ENCODE measurements at places on chromosomes 16 and 17. TPM values are rescaled to one million over a fixed set of nuclear protein-coding genes. Genes with fewer than 3 reads are reported as not detected.

PRDM7 gene
- total RNA-seq = not detected

OSGIN1 gene
- total RNA-seq = 4.9 TPM

LCMT1 gene
- 44.2 TPM for total RNA-seq

GGT6 gene
- not detected for total RNA-seq

RPL13 gene
- 965 TPM for total RNA-seq

PABPN1L gene
- not detected for total RNA-seq

HYDIN gene
- 0.80 TPM for total RNA-seq

C16orf46 gene
- 1.2 TPM for total RNA-seq

GRCh38 chr17:78391843-78392242 is 13.4 kb downstream of the PGS1 start:
- no peaks in the 10 kb centered on the region for H3K27me3 ChIP-seq
- peaks cover 6% of the 10 kb centered on the region for H3K36me3 ChIP-seq
- no peak overlapping the region for H3K27ac ChIP-seq
- H3K4me3 ChIP-seq = no peak overlapping the region
- no peak for DNase-seq

GRCh38 chr16:88049561-88050545 is 98.6 kb downstream of the BANP start:
- no peaks in the 10 kb centered on the region for H3K4me1 ChIP-seq
- H3K27me3 ChIP-seq = no peaks in the 10 kb centered on the region
- no peak overlapping the region for H3K27ac ChIP-seq
- no peak for DNase-seq
- H3K4me3 ChIP-seq = no peak overlapping the region

DNA sequence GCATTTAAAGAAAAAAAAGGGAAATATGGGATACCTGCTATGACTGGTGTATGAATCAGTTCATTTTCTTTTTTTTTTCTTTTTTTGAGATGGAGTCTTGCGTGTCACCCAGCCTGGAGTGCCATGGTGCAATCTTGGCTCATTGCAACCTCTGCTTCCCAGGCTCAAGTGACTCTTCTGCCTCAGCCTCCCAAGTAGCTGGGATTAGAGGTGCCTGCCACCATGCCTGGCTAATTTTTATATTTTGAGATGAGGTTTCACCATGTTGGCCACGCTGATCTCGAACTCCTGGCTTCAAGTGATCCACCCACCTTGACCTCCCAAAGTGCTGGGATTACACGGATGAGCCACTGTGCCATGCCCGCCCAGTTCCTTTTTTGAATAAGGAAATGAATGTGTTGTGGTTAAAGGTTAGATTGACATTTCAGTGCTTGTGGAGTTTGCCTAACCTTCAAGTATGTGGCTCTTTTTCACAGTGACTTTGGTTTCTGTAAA is 7.7 kb downstream of the HAPSTR1 start:
- peaks cover 54% of the 10 kb centered on the region for H3K4me1 ChIP-seq
- no peak overlapping the region for H3K27ac ChIP-seq
- no peak for DNase-seq
- H3K27me3 ChIP-seq = no peaks in the 10 kb centered on the region

DNA sequence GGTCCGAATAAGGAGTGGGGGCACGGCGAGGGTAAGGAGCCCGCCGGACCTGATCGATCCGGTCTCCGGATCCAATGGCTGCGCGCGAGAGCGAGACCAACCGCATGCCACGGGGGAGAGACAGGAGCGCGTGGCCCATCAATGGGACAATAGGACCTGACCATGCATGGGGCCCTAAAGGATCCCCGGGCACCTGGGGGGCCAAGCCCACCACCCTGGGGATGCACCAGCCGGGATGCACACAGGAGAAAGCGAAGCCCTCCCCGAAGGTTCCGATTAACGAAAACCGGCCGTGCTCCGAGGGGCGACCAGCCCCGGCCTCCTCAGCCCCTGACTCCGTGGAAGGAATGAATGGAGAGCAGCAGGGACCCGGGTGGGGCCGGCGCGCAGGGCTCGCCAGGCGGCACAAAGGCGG is 525 bp downstream of the JPT1 start:
- DNase-seq = no peak
- H3K27me3 ChIP-seq = no peaks in the 10 kb centered on the region
- H3K27ac ChIP-seq = peak overlapping the region; percentile 86
- peaks cover 11% of the 10 kb centered on the region for H3K36me3 ChIP-seq

- no peaks in the 10 kb centered on the region for H3K4me1 ChIP-seq
- DNase-seq = no peak
- no peaks in the 10 kb centered on the region for H3K36me3 ChIP-seq
- H3K27me3 ChIP-seq = no peaks in the 10 kb centered on the region
These were observed 27.5 kb downstream of the LRRC75A start for GRCh38 chr17:16464303-16465051.

DNA sequence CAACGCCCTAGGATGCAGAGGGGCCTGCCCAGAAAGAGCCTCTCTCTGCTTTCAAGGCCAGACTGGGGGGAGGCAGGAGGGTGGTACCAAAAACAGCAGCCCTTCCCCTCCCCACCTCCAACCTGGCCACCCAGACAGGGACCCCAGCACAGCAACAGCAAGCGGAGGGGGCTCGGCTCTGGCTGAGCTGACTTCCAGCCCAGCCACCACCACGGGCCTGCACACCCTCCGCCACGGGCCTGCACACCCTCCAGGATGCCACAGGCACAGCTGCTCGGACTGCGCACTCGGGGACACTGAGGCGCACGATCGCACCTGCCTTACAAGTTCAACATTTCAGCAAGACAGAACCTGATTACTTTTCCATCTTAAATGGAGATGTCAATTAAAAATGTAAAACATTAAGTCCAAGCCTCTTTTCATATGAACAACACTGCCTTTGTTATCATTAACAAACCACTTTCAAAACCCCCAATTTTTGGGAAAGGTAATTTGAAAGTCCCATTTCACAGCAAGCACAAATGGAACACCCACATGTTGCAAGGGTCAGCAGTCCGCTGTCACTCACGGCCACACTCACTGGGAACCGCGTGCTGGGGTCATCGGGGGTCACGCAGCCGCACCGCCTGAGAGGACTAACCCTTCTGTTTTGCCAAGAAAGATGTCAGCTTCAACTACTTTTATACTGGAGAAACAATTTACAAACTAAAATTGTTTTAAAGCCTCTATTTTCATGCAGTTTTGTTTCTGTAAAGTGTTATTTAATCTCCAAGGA is 76.4 kb downstream of the ANKRD11 start:
- H3K36me3 ChIP-seq = no peaks in the 10 kb centered on the region
- H3K27ac ChIP-seq = no peak overlapping the region
- DNase-seq = no peak
- H3K4me1 ChIP-seq = peaks cover 50% of the 10 kb centered on the region
- H3K27me3 ChIP-seq = no peaks in the 10 kb centered on the region
- H3K4me3 ChIP-seq = no peak overlapping the region

DNA sequence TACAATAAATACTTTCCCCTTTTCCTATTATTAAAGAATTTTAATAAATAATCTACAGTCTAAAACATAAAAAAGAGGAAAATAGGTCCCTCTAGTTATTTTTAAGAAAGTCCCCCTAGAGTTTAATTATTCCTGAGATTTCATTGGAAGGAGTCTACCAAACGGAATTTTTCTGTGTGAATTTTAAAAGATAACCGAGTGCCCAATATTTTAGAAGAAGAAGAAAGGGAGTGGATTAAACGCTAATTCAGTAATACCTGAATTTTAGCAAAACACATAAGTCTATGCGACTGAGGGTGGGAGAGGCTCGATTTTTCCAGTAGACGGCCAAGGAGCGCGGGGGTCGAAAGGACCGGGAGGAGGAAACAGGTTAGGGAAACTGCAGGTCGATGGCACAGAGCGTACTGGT is 2.2 kb downstream of the HOXB2 start:
- no peaks in the 10 kb centered on the region for H3K27me3 ChIP-seq
- H3K4me3 ChIP-seq = peak overlapping the region; percentile 69
- peak overlapping the region; percentile 98 for H3K27ac ChIP-seq
- peaks cover 6% of the 10 kb centered on the region for H3K36me3 ChIP-seq
- no peak for DNase-seq

- H3K36me3 ChIP-seq = no peaks in the 10 kb centered on the region
- no peak overlapping the region for H3K4me3 ChIP-seq
- DNase-seq = no peak
- no peaks in the 10 kb centered on the region for H3K4me1 ChIP-seq
These were observed 1.8 kb downstream of the KRT23 start for GRCh38 chr17:40935624-40936023.

- H3K27ac ChIP-seq = no peak overlapping the region
- peaks cover 8% of the 10 kb centered on the region for H3K36me3 ChIP-seq
- no peak overlapping the region for H3K4me3 ChIP-seq
- no peaks in the 10 kb centered on the region for H3K27me3 ChIP-seq
- no peak for DNase-seq
These were observed 67.6 kb downstream of the USP31 start for GRCh38 chr16:23081675-23082119.

DNA sequence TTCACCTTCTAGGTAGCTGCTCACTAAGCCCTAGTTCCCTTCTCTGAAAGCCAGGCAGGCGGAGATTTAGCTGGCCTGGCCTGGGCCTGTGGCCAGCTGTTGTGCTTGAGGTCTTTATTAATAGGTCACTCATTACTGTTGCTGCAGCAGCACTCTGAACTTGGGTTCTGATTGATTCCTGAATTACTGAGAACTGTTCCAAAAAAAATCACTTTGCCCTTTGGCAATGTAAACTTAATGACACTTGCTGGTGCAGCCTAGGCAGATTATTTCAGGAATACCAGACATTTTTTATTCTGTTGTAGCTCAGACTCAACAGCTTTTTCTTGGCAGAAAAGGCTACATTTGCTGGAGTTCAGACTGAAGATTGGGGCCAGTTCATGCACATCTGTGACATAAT is 2.7 kb downstream of the TOM1L1 start:
- H3K27ac ChIP-seq = no peak overlapping the region
- no peaks in the 10 kb centered on the region for H3K27me3 ChIP-seq
- DNase-seq = no peak
- no peak overlapping the region for H3K4me3 ChIP-seq
- H3K36me3 ChIP-seq = peaks cover 15% of the 10 kb centered on the region

- no peak for DNase-seq
- no peaks in the 10 kb centered on the region for H3K27me3 ChIP-seq
- H3K4me1 ChIP-seq = no peaks in the 10 kb centered on the region
- no peak overlapping the region for H3K4me3 ChIP-seq
These were observed 33.3 kb upstream of the MGAT5B start for GRCh38 chr17:76834870-76835269.

DNA sequence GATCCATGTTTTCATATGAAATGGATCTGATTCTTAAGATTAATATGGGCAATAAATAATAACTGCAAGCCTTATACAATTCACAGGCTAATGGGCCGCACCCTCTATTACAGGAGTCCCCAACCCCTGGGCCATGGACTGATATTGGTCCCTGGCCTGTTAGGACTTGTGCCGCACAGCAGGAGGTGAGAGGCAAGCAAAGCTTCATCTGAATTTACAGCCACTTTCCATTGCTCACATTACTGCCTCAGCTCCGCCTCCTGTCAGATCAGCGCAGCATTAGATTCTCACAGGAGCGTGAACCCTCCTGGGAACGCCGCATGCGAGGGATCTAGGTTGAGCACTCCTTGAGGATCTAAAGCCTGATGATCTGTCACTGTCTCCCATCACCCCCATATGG is 26.8 kb downstream of the METTL16 start:
- no peaks in the 10 kb centered on the region for H3K27me3 ChIP-seq
- H3K4me1 ChIP-seq = no peaks in the 10 kb centered on the region
- no peak overlapping the region for H3K27ac ChIP-seq
- H3K36me3 ChIP-seq = no peaks in the 10 kb centered on the region
- no peak for DNase-seq

DNA sequence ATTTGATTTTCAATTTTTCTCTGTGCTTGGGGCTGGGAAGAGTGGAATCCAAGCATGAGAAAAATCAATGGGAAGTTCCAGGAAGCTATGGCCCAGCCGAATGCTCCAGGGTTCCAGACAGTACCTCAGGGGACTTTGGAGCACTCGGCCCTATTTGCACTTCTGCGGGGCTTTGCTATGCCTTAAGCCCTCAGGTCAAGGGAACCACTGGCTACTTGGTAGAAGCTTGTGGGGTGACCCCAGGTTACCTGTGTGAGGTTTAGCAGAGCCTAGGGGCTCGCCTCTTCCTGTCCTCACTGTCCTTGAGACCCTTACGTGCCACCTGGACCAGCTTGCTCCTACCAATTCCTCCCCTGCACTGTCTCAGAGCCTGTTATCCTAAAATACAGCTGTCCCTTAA is 121.3 kb downstream of the MGAT5B start:
- H3K27me3 ChIP-seq = no peaks in the 10 kb centered on the region
- H3K4me3 ChIP-seq = no peak overlapping the region
- no peak for DNase-seq
- H3K36me3 ChIP-seq = no peaks in the 10 kb centered on the region

DNA sequence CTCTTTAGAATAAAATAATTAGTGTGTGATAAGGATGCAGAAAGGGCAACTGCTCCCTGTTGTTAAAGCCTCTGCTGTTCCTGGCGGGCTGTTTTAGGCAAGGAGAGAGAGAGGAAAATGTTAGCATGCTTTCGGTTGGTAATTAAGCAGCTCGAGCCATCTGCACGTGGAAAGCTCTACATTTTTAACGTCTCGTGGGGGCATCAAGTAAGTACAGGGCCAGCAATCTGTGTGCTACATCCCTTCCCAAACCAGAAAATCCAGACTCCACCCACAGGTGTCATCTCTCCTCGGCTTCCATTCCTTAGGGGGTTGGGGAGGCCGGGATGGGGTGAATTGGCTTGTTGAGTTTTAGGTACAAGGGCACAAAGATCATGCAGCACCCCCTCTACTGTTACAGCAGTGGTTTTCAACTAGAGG is 62.4 kb upstream of the MARCHF10 start:
- H3K4me3 ChIP-seq = no peak overlapping the region
- no peaks in the 10 kb centered on the region for H3K4me1 ChIP-seq
- no peak overlapping the region for H3K27ac ChIP-seq
- DNase-seq = no peak

- no peaks in the 10 kb centered on the region for H3K36me3 ChIP-seq
- H3K4me3 ChIP-seq = no peak overlapping the region
- no peak for DNase-seq
- H3K27ac ChIP-seq = no peak overlapping the region
- H3K27me3 ChIP-seq = peaks cover 26% of the 10 kb centered on the region
These were observed 199.4 kb downstream of the RBFOX3 start for GRCh38 chr17:79411419-79411818.

GRCh38 chr16:27844826-27845225 is 218.7 kb downstream of the GSG1L start:
- no peak for DNase-seq
- H3K36me3 ChIP-seq = no peaks in the 10 kb centered on the region
- no peaks in the 10 kb centered on the region for H3K4me1 ChIP-seq
- no peak overlapping the region for H3K4me3 ChIP-seq

DNA sequence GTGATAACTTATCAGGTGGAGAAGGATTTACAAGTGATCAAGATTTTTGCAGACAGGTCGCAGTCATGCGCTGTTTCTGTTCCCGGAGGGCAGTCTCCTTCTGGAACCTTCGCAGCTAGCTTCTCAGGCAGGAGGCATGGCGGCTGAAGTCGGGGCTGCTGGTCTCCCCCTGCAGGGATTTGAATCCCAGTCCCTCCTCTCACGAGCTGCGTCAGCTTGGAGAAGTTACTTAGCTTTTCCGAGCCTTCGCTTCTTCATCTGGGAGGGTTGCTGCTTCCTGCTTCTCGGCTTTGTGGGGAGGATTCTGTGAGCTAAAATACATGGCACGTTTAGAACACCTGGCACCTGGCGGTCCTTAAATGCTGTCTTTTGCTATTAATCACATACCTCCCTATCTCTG is 287.8 kb upstream of the FOXF1 start:
- DNase-seq = no peak
- H3K4me3 ChIP-seq = no peak overlapping the region
- no peaks in the 10 kb centered on the region for H3K4me1 ChIP-seq
- no peaks in the 10 kb centered on the region for H3K36me3 ChIP-seq
- H3K27ac ChIP-seq = no peak overlapping the region

Measured in Panc1 (cell line).